ENCODE measurements at places on chromosomes 4 and X.

DNA sequence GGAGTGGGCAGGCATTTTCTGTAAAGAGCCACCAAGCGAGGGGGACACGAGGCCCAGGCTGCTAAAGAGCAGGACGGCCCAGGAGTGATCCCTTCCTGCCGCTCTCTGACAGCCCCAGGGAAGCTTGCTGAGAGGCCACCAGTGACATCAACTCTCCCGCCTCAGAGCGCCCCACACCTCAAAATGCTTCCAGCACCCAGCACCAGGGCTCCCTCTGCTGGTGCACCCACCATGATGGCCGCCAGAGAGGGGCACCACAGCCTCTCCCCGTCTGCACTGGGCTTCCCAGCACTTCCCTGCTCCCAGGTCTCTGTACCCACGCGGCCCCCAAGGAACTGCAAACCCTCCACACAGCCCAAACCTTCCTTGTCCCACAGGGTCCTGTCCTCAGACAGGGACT lies 40.4 kb downstream of the GAK start:
- DNase-seq = no peak

DNA sequence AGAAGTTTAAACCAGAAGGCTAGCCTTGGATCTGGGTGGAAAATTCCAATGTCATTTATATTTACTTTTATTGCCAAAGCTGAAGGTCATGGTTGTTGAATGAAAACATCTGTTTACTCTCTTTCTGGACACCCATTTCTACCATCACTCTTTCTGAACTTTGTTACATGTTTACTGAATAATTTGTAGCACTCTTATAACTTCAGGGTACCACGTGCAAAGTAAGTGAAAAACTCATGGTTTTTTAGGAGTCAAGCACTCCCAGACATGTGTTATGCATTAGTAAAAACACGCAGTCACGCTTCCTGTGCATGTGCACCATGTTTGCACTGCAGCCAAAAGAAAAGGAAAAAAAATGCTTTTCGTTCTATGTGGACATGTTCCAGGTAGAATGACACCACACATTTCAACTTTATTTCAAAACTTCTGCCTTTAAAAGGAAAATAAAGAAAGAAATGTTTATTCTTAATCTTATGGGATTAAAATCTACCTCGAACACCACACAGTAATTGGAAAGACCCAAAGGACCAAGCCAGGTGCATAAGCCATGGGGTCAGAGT lies 31.4 kb upstream of the ADH1C start:
- DNase-seq = no peak

- DNase-seq = no peak
Measured at GRCh38 chr4:126458993-126459392, 1144.2 kb downstream of the FAT4 start.

- no peak for DNase-seq
Measured at GRCh38 chr4:73918058-73918457, 48.9 kb downstream of the CXCL1 start.

- no peak for DNase-seq
Measured at GRCh38 chr4:109588176-109588575, 28.1 kb downstream of the MCUB start.

DNA sequence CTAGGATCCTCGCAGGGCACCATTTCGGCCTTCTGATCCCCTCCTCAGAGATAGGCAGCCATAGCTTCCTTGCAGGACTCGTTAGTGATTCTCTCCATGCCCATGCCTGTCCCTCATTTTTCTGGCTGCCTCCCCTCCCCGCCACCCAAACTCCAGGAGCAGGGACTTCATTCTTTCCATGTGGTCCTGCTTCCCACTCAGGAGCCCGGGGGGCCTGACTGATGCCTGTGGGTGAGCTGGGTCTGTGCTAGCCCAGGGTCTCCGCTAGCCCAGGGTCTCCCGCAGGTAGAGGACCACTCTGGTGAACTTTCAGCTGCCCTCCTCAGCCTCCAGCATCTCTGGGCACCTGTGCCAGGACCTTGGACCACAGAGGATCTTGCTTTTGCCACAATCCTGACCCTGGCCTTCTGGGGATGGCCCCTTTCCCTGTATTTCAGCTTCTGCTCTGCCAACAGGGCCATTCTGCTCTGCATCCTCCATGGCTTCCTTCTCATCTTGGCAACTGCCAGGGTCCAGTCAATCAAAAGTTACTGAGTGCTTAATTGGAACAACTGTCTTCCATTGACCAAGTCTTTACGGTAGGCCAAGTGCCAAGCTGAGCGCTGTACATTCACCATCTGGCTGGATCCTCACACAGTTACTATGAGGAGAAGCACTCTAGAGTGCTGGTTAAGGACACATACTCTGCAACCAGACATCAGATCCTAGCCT lies 152.2 kb downstream of the EFNB1 start:
- DNase-seq = no peak

GRCh38 chr4:100169491-100170485 lies 20.5 kb downstream of the DDIT4L start:
- DNase-seq = no peak

- no peak for DNase-seq
Measured at GRCh38 chrX:43971966-43972961, 926 bp downstream of the NDP start.

GRCh38 chr4:85603437-85604336 lies 128.7 kb downstream of the ARHGAP24 start:
- no peak for DNase-seq

DNA sequence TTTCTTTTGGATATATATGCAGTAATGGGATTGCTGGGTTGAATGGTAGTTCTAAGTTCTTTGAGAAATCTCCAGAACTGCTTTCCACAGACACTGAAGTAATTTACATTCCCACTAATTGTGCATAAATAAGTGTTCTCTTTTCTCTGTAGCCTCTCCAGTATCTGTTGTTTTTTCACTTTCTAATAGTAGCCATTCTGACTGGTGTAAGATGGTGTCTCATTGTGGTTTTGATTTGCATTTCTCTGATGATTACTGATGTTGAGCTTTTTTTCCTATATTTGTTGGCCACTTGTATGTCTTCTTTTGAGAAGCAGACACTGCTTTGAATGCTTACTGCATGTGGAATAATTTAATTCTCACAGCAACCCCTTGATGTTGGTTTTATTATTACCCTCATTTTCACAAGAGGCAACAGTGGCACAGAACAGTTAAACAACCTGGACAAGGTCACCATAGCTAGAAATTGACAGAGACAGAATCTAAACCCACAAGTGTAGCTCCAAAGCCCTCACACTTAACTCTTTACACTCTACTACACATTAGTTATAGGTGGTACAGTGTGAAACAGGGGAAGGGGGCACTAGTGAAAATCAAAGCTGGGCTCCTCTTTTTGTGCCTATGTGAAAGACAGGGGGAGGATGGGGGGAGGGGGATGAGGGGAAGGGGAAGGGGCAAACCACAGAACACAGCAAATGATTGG lies 96.1 kb downstream of the REELD1 start:
- no peak for DNase-seq

DNA sequence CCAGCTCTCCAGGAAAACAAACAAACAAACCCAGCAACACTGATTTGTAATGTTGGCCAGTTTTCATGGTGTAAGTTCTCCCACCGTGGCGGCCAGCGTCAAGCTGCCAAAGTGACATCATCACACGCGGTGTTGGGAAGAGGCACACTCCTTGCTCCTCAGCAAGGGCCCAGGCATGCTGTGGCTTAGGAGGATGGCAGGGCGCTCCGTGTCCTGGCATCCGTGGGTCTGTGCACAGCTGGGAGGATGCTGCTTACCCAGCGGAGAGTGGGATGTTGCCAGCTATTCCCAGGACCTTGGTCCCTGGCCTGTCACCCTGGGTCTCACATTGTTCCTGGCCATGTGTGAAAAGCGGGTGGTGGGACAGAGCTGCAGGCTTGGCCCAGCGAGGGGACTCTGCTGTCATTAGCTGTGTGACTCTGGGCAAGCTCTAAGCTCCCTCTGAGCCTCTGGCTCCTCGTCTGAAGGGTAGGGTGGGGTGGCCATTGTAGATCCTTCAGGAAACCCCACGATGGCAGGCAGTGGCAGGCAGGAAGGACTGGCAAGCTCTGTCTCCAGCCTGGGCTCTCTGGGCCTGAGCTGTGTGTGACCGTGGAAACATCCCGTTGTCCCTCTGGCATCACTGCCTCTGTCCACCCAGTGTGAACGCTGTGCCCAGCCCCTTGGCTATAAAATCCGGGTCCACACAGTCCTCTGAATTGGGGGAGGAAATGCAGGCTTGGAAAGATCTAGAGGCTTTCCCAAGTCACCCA lies 10.8 kb downstream of the PSAPL1 start:
- DNase-seq = no peak

DNA sequence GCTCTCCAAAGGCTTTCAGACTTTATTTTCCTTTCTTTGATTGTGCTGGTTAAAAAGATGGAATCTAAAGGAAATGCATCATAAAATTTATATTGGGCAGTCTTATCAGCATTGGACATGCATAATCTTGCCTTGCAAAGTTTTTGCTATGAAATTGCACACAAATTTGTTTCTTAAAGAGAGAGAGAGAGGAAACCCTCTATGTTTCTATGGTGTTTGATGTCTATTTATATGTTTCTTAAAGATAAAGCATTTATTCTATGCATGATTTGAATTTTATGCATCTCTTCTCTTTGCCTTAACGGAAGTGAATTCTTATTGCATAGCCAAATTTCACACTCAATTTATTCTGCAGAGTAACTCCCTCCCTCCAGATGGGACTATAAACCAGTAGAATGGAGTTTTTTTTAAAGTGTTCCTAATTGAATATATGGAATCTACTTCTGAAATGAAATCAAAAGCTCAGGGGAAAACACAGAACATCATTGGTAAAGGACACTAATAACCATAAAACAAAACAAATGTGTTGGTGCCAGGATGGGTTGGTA lies 83.5 kb upstream of the PPARGC1A start:
- DNase-seq = no peak

DNA sequence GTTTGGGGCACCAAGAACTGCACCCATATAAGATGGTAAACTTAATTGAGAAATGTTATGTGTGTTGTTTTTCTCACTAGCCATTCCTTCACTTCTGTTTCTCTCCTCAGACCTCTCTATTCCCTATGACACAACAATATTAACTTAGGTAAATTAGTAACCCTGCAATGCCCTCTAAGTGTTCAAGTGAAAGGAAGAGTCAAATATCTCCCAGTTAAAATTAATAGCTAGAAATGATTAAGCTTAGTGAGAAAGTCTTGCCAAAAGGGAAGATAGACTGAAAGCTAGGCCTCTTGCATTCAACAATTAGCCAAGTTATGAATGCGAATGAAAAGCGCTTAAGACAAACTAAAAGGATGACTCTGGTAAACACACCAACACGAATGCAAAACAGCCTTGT lies 132.9 kb upstream of the KLF8 start:
- no peak for DNase-seq

- DNase-seq = no peak
Measured at GRCh38 chr4:78512357-78512920, 39.1 kb upstream of the ANXA3 start.

- DNase-seq = no peak
Measured at GRCh38 chr4:73776321-73776729, 36.0 kb downstream of the CXCL8 start.

DNA sequence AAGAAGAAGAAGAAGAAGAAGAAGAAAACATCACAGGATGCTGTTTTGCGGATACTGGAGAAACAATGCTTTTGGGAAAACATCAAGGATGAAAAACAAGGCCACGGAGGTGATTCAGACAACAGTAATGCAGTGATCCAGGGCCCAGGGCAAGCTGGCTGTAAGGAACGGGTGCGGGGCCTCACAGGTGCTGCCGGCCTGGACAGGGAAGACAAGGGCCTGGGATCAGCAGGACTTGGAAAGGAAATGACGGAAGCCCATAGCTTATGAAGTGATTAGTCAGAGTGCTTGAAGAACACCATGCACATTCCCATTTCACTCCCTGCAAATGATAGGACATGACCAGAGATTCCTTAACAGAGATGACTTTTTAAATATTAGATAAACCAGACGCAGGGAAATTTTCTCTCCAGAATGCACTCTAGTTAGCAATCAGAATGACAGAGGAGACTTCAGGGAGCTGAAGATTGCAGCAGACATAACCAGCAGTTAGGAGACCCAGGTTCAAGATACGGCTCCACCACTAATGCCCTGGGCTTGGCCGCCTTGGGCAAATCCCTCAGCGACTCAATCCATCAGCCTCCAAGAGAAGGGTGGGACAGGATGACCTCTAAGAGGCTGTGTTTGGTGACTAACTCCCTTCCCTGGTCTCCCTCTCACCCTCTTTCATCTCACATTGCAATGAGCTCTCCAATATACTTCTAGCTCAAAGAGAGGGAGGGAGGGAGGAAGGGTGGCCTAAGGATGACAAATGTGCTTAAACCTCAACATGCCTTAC lies 54.1 kb downstream of the APBB2 start:
- no peak for DNase-seq

DNA sequence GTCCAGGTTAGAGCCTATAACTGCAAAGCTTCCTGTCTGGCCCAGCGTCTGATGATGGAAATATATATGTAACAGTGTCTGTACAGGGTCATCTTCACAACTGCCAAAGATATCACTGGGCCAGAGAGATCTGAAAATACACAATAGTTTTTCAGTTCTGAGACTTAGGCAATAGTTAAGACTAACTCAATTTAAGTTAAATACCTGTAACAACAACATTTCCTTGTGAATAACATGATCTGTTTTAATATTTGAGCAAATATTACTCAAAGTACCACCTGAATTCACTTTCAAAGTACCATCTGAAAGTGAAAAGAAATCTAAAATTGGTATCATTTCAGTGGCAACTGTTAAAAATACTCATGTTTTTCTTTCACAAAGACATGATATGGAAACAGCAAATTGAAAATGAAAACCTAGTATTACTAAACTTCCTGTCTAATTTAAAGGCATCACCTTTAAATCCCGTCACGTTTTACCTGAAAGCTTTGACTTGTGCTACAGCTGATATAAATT lies 9.6 kb downstream of the ZAR1 start:
- DNase-seq = no peak

- no peak for DNase-seq
Measured at GRCh38 chrX:129577473-129577872, 37.4 kb downstream of the OCRL start.

GRCh38 chr4:78032446-78032845 lies 24.7 kb upstream of the FRAS1 start:
- no peak for DNase-seq

DNA sequence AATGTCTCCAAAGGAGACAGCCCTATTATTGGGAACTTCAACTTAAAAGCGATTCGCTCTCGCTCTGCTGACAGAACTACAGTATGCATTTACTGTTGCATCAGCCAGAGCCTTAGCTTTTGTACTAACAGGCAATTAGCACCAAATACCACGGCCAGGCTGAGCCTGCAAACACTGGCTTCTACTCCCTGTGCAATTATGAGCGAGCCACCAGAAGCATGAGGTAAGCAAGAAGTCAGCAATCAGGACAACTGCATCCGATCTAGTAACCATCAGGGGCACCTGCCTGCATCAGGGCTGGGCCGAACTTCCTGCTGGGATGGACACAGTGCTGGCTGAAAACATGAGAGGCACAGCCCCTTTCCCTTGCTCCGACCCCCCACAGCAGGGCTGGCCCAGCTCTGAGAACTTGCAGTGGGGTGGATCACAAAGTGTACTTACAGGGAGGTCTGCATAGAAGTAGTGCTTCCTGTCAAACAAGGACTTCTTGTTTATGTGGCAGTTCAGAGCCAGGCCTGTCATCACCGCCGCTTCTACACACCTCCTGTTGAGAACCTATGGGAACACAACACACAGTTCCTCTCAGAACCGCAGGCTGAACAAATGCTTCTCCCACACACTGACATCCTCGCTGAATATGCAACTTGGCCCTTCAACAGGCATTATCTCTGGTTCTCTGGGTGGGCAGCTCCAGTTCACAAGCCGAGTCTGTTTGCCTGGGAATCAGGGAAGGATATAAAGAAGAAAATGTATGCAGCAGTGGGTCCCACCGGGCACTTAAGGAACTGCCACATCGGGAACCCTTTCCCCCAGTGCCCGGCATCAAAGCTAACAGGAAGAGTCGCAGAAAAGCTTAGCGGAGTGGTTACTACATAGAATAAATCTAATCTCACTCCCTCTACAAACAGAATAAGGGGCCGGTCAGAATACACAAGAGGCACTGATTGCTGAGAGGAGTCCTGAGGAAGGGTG lies 41.5 kb downstream of the GATB start:
- no peak for DNase-seq
